RWPE2 (cell line): ENCODE measurements at places on chromosomes 3 and 15.

DNA sequence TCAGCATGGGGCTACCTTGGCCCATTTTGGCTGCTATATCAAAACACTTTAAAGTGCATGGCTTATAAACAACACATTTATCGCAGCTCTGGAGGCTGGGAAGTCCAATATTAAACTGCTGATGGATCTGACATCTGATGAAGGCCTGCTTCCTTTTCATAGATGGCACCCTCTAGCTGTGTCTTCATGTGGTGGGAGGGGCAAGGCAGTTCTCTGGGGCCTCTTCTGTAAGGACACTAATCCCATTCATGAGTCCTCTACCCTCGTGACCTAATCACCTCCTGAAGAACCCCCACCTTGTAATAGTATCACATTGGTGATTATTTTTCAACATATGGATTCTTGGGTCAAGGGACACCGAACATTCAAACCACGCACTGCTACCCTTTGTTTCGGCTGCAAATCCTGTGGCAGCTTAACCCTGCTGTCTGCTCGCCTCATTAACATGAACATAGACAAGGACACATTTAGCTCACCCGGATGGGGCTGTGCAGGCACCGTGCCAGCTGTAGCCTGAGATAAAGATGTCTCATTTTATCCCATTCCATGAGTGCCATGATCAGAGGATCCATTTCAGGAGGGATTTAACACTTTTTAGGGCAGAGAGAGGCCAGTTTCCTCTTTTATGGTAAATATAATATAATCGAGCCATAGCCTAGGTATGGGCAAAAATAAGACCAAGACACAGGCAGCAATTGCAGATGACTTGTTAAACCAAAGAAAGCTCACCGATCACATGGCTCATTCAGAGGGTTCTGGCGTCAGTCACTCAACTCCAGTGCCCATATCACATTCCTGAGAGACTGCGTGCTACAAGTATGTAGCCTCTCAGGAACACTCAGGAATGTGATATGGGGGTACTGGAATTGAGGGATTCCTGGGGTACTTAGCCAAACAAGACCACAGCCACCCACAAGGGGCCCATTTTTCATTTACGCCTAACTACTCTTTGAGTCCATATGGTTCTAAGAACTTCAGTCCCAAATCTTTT is 251.1 kb upstream of the ST8SIA2 start:
- DNase-seq: no peak

DNA sequence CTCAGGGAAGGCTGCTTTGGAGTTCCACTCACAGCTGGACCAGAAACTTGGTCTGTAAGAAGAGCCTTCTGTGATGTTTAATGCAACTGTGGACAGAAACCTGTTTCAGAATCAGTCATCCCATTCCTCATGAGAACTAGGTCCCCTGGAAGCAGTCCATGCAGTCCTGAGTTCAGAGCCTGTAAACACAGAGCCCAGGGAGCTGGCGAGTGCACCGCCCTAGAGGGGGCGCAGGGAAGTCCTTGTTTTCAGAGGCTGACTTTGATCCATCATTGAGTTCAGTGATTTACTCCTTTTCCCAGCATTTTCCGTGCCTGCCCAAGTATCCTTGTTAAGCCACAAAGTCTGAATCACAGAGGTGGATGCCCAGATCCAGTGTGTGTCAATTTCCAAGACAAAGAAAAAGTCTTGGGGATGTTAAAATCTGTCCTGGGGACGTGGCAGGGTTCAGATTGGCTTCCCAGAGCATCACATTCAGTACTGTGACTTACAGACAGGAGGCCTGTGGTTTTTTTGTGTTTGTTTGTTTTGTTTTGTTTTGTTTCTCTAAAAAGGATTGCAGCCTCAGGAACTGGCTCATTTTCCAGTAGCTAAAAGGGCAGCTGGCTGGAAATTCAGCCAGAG is 9.8 kb upstream of the TXNRD3 start:
- DNase-seq: no peak

DNA sequence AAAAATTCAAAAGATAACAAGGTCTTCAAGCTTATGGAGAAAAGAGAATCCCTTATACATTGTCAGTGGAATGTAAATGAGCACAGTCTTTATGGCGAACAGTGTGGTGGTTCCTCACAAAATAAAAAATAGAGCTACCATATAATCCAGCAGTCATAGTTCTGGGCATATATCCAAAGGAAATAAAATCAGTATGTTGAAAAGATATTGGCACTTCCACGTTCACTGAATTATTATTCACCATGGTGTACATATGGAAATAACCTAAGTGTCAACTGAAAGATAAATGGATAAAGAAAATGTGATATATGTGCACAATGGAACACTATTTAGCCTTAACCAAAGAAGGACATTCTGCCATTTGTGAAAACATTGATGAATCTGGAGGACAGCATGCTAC is 1161.2 kb downstream of the ROBO2 start:
- DNase-seq: no peak

GRCh38 chr15:34721802-34722438 is 32.9 kb downstream of the GJD2 start:
- DNase-seq: peak; percentile 73

- no peak for DNase-seq
Observed at GRCh38 chr3:113231827-113232253, 20.5 kb downstream of the BOC start.

DNA sequence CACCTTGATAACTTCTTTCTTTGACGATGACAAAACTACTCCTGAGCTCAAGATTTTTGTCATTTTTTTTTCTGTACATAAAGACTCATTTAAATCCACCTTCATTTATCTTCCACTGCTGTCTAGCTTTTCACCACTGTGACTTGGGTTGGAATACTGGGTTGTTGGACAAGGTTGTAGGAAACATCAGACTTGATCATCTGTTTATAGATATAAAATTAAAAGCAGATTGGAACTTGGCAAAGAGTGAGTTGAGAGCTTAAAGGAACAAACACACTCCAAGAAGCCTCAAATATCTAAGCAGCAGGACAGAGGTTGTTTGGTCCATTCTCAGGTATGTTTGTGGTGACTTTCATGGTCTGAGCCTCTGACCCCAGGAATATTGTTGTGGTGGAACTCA is 141.7 kb upstream of the NDN start:
- DNase-seq: no peak

- DNase-seq: no peak
Observed at GRCh38 chr3:71520161-71521020, 63.1 kb downstream of the FOXP1 start.

DNA sequence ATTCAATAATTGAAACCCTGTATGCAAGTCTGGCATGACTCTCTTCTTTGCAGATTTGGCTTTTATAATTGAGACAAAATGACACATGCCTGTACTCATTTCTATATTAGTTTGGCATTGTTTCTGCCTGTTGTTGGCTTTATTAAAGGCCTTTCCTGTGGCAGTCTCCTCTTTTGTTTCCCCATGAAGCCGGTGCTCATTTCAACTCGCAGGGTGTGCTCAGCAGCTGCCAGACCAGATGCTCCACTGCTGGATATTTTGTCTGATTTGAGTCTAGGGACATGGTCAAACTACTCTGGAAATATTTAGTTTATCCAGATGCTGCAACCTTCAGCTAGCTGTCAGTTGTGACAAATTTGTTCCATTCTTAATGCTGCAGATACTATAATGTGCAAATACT is 445.3 kb downstream of the NAALADL2 start:
- no peak for DNase-seq

DNA sequence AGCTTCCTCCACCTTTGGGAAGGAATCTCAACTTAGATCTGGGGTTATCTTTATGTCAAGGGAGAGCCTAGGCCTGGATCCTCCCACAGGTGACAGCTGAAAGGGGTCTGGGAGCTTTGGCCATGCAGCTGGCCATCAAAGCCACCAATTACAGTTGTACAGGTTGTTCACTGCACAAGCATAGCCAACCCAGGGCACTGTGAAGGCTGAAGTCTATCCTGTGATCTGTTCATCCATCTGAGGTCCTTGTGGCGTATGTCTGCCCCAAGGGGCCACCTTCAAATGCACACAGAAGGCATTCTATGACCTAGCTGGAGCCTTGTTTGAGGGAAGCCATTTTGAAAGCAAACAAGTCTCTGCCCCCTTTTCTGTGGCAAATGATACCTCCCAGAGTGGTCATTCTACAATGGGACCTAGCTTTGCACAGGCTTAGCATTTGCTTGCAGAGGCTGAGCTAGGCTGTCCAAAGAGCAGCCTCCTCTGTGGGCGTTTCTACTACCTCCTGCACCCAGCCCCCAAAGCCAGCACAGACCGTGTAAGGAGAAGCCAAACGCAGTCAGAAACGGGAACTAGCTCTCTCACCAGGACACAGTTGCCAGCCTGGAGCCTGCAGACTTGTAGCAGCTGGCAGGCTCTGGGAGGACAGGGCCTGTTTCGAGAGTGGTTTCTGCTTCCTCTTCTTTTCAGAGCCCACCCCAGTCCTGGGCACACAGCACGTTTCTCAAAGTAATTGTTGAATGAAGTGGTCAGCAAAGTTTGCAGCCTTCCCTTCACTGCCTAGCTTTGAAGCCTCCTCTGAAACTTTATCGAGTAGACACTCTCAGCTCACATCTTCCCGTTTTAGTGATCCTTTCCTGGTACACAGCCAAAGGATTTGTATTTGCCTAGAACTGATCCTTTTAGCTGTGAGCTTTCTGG is 157.3 kb upstream of the SMAD3 start:
- DNase-seq: peak; percentile 57

GRCh38 chr3:162718697-162719096 is 1222.1 kb downstream of the OTOL1 start:
- DNase-seq: no peak

- no peak for DNase-seq
Observed at GRCh38 chr3:51063053-51063452, 322.0 kb upstream of the MANF start.

GRCh38 chr3:74351213-74351612 is 263.2 kb downstream of the CNTN3 start:
- no peak for DNase-seq

DNA sequence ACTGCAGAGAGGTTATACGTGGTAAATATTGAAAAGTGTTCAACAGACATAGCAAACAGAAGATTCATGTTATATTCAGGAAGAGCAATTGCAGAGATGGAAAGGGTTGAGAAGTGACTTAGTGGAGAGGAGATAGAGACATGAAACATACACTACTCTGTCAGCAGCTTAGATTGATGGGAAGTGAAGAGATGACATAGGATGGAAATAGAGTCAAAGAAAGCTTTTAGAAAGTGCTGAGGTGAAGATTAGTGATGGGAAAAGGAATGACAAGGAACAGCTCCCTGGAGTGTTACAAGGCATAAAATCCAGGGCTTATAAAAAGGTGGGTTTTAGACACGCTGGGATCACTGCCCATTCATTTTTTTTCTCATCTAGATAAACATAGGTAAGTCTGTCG is 17.2 kb upstream of the GOLIM4 start:
- DNase-seq: no peak

DNA sequence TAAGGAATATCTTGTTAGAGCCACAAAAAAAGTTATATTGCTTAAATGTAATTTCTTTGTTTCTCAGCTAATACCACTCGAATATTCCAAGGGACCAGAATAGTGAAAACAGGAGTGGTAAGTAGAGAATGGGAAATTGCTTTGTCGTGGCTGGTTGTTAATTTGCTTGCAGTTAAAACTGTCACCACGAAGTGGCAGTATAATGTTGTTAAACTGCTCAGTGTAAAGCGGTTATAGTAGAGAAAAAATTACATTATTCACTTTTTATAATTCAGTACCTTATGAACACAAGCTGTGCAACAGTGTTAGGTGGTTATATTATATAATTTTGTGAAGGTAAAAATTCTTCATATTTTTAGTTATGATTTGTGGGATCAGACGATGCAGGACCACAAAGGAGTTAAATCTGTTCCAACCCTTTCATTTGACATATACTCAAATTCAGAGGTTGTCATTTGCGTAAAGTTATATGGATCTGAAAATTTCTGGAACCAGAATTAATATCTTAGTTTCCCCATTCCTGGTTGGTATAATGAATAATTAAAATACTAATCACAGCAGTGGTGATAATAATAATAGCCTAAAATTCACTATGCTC is 171.8 kb downstream of the FEZF2 start:
- no peak for DNase-seq

GRCh38 chr3:150074277-150074676 is 103.6 kb upstream of the PFN2 start:
- no peak for DNase-seq

DNA sequence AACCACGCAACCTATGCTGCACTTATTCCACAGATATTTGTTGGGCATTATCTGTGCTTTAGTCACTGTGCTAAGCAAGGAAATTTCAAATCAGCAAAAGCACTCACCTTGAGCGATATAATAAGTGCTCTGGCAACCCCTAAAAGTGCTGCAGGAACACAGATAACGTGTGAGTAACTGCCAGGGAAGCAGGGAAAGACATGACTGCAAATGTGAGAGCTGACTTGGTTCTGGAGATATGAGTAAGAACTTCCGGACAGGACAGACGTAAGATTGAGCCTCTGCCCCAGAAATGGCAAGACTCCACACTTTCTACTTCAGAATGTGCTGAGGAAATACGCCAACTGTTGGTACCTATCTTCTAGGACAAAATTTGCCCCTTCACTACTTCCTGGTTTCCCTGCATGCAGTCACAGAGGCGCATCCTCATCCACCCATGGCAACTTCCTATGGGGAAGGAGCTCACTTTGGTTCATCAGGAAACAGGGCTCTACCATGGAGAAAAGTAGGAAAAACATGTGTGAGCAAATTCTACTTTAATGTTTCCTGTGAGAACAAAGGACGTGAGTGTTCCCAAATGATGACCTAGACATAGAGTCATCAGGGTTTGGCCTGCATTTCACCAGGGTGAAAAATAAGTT is 41.7 kb downstream of the AQP9 start:
- no peak for DNase-seq

DNA sequence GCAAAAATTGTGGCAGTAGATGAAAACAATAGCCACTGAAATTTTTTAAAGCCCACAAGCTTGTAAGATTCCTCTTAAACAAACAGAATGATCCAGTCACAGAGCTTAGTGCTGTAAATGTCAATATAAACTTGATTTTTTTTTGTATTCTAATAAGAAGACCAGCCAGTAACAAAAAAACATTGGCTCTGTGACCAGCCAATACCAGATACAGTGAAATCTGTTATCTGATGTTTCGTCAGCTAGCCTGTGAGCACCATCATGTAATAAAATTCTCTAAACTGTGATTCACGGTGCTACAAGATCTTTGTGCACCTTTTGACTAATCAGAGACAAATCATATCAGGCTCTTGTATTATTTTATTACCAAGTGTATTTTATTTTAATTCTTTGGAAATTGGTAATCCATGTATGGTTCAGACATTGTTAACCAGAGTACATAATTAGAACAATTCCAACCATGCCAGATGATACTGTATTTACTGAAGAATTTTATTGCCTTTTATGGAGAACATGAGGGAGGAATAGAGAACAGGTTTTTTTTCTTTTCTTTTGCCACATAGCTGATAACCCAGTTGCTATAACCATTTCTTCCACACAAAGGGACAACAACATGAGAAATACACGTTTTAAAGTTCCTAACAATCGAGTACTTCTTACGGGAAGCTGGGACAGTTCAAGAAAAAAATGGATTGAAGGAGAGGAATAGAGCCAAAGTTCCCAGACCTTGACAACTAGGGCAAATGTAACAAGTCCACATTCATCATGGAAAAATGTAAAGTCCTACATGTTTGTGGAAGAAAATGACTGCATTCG is 71.9 kb downstream of the FILIP1L start:
- no peak for DNase-seq

- peak; percentile 52 for DNase-seq
Observed at GRCh38 chr3:5330152-5330810, 142.8 kb downstream of the EDEM1 start.
